ENCODE measurements at places on chromosomes 13 and 19.

- DNase-seq, result no peak
These were observed 72.0 kb upstream of the KCTD15 start for GRCh38 chr19:33724721-33725060.

GRCh38 chr19:46205183-46205984 is 24.2 kb upstream of the IGFL1 start:
- no peak for DNase-seq

DNA sequence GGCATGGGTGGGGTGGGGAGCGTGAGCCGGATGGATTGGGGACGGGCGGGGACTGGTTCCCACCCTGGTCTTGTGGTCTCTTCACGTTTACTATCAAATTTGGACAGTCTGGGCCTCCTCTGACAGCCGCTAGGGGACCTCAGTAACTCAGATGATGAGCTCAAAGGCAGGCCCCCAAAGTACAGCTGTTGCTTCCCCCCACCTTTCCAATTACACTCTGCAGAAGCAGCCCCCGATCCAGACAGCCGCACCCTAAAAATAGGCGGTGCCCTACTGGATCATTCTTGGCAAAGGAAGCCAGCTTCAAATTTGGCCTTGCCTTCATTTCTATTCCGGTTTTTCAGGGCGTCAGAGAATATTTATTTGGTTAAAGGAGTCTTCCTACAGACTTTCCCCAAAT is 1.9 kb upstream of the FOXO1 start:
- peak; percentile 15 for DNase-seq

GRCh38 chr13:110676595-110677587 is 29.0 kb downstream of the CARS2 start:
- DNase-seq, result no peak

DNA sequence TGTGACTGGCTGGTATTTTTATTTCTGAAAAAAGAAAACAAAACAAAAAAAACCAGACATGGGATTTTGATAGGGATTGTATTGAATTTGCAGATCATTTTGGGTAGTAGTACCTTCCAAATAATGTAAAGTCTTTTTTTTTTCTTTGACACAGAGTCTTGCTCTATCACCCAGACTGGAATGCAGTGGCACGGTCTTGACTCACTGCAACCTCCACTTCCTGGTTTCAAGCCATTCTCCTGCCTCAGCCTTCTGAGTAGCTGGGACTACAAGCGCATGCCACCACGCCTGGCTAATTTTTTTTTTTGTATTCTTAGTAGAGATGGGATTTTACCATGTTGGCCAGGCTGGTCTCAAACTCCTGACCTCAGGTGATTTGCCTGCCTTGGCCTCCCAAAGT is 4.2 kb downstream of the ZNF101 start:
- no peak for DNase-seq

DNA sequence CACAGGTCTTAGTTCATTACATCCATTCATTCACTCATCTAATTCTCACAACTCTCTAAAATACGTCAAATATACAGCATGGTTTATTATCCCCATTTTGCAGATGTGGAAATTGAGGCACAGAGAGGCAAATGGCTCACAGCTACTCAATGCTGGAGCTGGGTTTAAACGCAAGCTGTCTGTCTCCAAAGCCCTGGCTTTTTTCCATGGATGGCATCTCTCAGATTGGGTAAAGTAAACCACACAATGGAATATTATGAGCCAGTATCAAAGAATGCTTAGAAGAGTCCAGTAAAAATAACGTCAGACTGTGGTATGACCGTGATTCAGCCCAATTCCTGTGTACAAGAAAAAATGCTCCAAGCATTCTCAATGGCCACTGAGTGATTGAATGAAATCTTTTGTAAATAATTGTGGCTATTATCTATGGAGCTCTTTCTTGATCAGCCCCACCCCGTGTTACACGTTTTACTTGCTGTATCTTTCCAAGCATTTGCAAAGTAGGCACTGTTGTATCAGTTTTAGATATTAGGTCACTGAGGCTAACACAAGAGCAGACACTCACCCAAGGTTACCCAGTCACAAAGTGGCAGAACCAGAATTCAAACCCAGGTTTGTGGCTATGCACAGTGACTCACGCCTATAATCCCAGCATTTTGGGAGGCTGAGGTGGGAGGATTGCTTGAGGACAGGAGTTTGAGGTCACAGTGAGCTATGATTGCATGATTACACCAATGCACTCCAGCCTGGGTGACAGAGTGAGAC is 5.5 kb upstream of the ACP7 start:
- DNase-seq, result no peak

All from activated CD8-positive, alpha-beta memory T cell treated with anti-CD3 and anti-CD28 coated beads for 1 hour (primary cell).